Stimulated activated CD4-positive, alpha-beta T cell treated with anti-CD3 and anti-CD28 coated beads, Interleukin-15, amount 100 ng/mL, for 1 hour (primary cell): ENCODE measurements at places on chromosomes 11 and 22.

DNA sequence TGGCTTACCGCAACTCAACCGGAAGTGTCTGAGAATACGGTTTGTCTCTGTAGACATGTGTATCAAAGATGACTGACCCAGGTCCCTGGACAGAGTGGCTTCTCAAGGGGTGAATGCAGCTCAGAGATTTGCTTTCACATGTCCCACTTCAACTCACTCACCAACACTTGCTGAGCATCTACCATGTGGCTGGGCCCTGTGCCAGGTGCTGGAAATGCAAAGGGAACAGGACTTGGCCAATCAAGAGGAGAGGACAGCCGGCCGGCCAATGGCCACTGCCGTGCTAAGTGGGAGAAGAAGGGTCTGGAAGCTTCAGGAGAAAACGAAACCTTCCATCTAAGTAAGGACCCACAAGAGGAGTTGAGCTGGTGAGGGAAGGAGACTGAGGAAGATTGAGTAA lies 151.3 kb downstream of the CEP164 start:
- DNase-seq, result no peak

DNA sequence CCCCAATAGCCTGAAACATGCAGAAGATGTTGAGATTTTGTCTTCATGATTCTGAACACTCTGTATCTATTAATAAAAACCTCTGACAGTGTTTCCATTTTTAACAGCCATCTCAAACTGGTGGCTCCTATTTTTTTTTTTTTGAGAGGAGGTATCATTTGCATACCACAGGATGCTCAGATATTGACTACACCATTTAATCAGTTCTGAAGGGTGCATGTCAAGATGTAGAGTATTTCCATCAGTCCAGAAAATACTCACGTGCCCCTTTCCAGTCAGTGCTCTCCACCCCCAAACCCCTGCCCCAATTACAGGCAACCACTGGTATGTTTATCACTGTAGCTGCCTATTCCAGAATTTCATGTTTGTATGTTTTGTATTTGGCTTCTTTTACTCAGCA lies 85.3 kb upstream of the SORL1-AS1 start:
- no peak for DNase-seq

GRCh38 chr11:60930394-60930793 lies 6.1 kb downstream of the TMEM132A start:
- no peak for DNase-seq

GRCh38 chr11:44029977-44030911 lies 17.5 kb upstream of the ACCSL start:
- DNase-seq, result no peak

- DNase-seq, result no peak
Observed at GRCh38 chr11:126824035-126824607, 176.4 kb downstream of the KIRREL3 start.

DNA sequence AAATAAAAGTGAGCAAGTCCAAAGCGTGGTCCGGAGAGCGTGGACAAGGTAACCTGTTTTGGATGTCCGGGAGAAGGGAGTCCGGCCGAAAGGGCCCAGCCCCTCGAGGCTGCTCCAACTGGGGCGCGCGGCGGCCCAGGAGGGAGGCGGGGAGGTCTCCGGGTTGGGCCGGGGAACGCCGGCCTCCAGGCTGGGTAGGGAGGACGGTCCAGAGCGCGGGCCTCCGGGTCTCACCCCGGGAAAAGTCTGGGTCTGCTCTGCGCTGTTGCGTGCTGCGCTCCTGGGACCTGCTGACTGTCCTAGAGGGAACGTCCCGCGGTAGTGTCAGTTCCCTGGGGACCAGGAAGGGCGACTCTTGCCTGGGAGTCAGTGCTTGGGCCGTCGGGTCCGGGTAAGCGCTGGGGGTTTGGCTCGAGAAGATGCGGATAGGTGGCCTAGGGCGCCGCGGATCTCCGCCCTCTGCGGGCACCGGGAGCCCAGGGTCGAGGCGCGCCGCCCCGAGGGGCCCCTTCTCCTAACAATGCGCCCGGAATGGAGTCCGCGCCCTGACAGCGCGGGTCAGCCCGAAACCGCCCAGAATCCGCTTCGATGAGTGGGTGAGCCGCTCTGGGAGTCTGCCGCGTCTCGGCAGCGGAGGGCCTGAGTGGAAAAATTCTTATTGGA lies 988 bp upstream of the FLI1 start:
- no peak for DNase-seq

GRCh38 chr22:30564761-30565119 lies 9.7 kb downstream of the GAL3ST1 start:
- DNase-seq, result no peak

GRCh38 chr11:15967166-15967565 lies 389.2 kb downstream of the SOX6 start:
- DNase-seq, result no peak

GRCh38 chr11:83557653-83558052 lies 271.5 kb upstream of the CCDC90B start:
- DNase-seq, result no peak

- DNase-seq, result no peak
Observed at GRCh38 chr11:94750319-94751217, 17.6 kb upstream of the AMOTL1 start.

DNA sequence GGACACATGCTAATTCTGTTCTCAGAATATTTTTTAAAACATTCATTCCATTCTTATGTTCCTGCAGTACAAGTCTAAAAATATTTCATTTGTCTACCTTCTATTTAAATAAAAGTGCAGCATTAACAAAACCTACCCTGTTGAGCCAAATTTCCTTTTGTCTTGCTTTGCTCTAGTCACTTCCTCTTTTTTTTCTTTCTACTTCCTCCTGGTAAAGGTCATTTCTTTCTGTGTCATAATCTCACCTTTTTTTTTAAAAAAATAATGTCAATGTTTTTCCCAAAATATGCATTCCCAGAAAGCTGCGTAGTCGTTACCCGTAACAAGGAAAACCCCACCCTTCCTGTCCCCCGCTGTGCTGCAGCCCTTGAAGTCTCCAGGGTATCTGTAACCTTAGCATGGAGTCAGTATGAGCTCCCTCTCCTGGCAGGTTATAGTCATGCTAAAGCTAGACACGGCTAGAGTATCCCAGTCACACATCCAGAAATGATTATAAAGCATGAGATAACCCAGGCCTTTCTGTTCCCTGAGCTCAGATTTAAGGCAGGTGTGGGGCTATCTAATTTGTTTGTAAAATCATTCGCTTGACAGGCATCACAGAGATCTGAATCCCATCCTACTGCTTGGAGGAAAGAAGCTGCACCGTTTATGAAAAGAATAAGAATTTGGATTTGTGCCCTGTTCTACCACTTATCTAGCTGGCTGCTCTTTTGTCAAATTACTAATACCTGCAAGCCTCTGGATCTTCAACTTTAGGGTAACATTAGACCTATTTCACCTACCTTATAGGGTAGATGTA lies 51.1 kb upstream of the EED start:
- peak; percentile 37 for DNase-seq

- no peak for DNase-seq
Observed at GRCh38 chr22:47388778-47389177, 626.3 kb downstream of the TBC1D22A start.

GRCh38 chr11:130918081-130918480 lies 1.8 kb upstream of the SNX19 start:
- DNase-seq, result no peak

GRCh38 chr11:61742391-61742790 lies 10.0 kb upstream of the MYRF start:
- no peak for DNase-seq

GRCh38 chr11:39960206-39960605 lies 1499.2 kb downstream of the LRRC4C start:
- DNase-seq, result no peak

DNA sequence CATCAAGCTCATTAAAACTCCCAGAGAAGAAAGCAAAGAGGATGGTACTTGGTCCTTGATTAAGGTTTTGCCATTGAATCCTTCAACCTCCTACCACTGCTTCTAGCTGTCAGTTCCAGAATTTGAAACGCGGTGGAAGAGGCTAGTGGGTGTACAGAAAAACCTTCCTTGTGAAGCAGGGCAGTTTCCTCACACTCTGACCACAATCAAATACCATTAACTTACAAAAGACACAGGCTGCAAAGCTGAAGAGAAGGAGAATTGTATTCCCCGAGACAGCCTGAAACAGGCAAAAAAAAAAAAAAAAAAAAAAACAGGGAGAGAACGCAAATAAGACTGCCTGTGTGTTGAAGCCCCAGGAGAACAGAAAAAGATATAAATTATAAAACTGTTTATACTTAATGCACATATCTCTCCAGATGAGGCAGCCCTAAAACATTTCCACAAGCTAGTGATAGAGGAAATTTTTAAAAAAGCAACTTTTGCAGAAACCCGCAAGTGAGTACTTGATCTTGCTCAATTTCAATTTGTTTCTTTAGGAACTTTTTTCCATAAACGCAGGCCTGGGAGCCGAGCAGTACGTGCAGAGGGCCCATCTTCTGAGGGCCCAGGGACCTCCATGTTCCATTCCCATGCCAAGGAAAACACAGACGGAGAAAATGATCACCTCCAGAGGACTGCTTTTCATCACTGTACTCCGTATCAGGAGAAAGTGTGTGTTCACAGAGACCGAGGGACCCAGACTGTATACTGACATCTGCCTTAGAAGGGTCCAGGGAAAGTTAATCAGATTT lies 218.7 kb upstream of the BLID start:
- no peak for DNase-seq

- DNase-seq, result no peak
Observed at GRCh38 chr11:111718436-111718835, 47.8 kb downstream of the PPP2R1B start.

DNA sequence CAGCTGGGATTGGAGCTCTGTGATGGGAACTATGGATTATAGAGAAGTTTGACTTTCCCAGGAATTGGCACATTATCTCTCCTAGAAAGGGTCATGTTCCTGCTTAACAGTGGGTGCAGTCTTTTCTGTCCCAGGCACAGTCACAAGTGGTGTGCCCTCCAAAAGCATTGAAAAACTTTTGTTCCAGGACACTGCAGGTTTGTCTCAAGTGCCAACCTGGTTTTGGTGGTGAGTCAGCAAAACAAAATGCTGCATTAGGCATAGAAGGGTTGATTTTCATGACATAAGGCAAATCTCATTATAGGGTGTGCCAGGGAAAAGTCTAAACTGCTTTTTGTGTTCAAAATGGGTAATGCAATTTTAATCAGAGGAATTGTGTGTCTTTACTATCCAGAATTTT lies 4.9 kb downstream of the HTATIP2 start:
- DNase-seq, result no peak

DNA sequence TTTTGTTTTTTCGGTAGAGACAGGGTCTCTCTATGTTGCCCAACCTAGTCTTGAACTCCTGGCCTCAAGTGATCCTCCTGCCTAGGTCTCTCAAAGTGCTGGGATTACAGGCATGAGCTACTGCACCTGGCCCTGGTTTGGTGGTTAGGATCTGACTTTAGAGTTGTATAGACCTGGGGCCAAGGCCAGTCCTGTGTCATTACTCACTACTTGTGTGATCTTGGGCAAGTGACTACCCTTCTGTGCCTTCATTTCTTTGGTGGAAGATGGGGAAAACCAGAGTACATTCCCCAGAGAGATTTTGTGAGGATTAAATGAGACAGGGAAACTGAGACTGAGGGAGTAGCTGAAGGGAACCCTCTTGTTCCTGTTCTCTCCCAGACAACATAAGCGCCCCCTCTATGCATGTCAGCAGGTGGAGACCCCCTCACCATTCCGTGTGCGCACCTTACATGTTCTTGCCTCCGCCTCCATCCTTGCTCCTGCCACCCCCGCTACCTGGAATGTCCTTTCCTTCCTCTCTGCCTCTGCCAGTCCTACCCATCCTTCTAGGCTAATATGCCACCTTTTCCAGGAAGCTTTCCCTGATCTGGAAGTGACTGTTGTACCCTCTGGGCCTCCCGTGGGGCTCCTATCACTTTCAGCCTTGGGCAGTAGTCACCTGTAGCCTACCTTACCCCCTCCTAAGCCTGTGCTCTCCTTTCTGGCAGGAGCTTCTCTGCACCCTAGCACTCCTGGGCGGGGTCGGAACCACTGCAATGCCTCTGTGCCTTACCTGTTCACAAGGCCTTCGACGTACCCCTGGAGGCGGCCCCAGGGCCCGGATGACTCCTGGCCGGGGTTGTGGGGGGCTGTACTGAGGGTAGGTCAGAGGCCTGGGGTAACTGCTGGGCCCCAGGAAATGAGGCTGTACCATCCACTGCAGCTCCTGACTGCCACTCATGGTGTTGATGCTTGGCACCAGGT lies 3.9 kb downstream of the FOSL1 start:
- no peak for DNase-seq

DNA sequence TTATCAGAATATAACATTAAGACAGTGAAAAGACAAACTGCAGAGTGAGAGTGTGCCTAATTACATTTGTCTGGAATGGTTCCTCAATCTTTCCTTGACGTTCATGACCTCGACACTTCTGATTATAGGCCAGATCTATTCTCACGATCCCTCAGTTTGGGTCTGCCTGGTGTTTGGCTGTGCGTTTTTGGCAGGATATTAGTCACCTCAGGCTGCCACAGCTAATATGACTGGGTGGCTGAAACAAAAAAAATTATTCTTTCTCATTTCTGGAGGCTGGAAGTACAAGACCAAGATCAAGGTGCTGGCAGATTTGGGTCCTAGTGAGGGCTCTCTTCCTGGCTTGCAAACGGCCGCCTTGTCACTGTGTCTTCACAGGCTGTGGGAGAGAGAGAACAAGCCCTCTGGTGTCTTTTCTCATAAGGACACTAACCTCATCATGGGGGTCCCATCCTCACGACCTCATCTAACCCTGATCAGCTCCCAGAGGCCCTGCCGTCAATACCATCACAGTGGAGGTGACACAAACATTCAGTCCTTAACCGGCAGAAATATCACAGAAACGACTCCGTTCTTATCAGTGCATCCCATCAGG lies 23.2 kb downstream of the IFITM10 start:
- no peak for DNase-seq

- DNase-seq, result no peak
Observed at GRCh38 chr11:123587044-123587443, 67.4 kb downstream of the SCN3B start.

GRCh38 chr11:128164080-128164741 lies 423.1 kb downstream of the ETS1 start:
- DNase-seq, result no peak

DNA sequence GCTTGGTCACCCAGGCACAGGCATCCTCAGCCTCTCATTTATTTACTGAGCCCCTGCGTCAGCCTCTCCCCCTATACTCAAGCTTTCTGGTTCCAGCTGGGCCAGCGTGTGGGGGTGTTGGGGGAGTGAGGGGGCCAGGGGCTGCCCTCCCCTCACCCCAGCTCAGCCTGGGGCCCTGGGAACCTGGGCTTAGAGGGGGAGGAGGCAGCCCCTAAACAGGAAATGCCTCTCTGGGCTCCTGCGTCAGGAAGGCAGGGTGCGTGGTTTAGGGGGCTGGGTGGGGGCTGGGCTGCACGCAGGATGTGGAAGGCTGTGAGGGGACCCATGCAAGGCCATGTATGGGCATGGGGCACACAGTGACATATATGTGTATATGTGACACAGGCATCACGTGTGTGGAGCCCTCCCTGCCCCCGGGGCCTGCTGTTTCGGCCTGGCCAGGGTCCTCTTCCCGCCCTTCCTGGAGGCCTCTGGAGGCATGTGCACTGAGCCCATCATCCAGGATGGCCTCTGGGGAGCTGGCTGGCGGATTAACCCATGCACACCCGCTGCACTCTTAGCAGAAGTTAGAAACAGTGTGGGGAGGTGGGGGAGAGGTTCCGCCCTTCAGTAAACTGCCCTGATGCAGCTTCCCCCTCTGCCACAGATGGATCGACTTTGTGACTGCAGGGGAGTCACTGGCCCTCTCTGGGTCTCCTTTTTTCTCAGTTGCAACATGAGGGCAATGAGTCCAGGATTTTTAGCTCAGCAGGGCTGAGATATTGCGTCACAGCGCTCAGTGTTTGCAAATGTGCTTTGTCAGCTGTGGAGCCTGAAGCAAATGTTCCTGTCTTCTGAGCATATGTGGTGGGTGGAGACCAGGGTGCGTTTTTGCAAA lies 1.1 kb upstream of the CD248 start:
- DNase-seq, result no peak

- no peak for DNase-seq
Observed at GRCh38 chr22:17350292-17350691, 19.0 kb upstream of the CECR2 start.
